ENCODE measurements at places on chromosomes 7 and 10.

GRCh38 chr10:121644501-121644900 is 46.3 kb upstream of the FGFR2 start:
- no peak for DNase-seq

GRCh38 chr7:86149024-86149665 is 494.6 kb upstream of the GRM3 start:
- no peak for DNase-seq

DNA sequence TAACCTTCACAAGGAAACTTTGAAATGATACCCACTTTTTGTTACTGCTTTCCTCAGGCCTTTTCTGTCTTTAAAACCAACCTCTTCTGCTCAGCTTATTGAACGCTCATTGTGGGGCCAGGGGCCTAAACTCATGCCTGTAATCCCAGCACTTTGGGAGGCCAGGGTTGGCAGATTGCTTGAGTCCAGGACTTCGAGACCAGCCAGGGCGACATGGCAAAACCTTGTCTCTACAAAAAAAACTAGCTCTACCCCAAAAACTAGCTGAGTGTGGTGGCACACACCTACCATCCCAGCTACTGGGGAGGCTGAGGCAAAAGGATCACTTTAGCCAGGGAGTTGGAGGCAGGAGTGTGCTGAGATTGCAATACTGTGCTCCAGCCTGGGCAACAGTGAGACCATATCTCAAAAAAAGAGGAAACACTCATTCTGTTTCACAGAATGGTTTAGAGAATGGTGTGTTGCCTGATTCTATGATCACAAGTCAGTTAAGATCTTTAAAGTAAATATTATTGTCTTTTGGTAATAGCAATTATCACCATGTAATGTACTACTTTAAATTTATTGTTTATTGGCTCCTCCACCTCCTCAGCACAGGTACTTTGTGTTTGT is 51.1 kb downstream of the KCTD7 start:
- no peak for DNase-seq

DNA sequence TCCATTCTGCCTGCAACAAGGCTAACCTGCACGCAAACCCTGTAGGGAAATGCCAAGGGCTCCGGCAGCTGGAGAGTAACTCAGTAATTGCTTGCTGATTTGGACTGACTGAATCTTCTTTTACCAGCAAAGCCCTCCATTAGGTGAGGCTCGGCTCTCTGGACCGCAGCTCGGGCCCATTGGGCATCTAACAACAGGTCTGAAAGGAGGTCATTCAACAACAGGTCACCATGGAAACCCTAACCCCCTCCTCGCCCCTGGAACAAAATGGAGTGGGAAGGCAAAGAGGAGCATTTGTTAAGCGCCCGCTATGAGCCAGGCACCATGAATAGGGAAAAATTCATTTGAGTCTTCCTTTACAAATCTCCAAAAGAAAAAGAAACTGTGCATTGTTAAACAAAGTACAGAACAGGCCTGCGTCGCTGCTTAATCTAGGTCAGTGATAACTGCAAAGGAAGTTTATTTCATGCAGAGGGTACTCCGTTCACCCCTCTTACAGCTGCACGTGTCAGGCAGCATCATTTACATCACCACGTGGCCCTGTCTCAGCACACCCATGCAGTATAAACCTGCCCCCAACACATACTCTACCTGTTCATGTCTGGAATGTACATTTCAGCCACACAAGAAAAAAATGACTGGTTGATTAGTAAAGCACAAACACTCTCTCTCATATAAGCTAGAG is 248.8 kb upstream of the NEBL start:
- DNase-seq, result no peak

GRCh38 chr10:118501171-118501570 is 94.3 kb downstream of the PRLHR start:
- DNase-seq, result no peak

DNA sequence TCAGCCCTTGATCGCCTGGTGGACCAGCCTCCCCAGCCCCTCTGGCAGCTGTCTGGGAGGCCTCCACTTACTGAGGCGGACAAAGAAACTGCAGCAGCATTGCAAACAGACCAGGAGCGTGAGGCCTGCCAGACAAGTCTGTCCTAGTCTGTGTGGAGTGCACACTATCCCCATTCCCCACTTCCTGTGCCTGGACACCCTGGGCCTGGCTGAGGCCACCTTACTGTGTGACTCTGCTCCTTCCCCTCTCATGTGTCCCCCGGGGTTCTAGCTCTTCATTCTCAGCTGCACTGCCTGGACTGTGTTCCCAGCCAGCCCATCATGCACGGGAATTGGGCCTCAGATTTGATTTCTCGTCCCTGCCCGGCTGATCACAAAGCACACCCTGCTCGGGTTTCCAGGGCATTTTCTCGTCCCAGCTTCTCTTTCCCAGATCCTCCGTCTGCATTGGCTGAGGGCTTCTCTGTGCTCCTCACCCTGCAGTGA is 16.7 kb upstream of the C10orf90 start:
- no peak for DNase-seq

- no peak for DNase-seq
Measured at GRCh38 chr7:17502213-17503060, 204.0 kb downstream of the AHR start.

DNA sequence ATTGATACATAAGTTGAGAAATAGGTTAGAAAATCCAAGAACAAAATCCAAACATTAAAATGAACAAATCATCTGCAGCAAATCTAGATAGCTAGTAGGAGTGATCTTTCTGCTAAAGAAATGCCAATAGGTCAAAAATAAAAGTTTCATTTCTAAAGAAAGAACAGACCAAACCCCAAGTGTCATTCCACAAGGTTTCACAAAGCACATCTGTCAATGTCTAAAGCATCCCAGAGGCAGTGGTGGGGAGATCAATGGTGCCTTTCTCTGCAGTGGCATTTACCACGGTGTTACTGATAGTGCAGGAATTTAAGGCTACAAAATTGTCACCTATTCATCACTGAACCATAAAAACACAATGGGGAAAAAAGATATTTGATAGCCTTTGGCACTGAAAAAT is 147.9 kb downstream of the PARD3 start:
- DNase-seq, result no peak
